A549 (cell line): ENCODE measurements at places on chromosomes 12 and 14.

DNA sequence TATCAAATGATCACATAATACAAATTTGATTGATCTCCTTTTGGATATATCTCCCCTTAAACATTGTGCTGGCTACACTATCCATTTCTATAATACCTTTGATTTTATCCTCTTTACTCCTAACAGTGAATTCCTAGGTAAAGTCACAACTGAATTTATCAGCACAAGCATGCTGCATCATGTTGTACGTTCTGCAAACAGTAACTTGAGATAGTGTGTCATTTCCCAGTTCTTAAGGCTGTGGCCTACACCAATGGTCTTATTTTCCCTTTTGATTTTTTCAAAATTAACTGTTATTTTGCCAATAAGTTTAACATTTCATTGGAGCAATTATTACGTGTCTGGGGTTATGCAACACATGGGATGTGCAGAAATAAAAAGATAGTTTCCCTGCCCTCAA is 24.8 kb downstream of the PRKCH start:
- no peak for DNase-seq

DNA sequence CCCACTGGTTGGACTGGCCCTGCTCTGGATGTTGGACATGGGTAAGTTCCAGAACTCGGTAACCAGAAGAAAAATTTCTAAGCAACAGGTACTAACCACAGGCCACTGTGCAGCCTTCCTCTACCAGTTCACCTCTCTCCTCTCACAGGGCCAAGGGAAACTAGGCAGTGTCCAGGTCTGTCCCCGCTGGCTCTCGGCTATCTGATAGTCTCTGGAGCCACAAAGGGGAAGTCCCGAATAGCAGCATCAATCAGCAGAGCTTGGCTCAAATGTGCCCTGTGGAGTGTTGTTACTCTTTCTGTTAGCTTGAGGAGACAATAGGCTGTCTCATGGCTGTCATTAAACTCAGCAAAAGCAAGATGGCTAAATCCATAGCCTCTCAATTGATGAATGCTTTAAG is 73.2 kb downstream of the TSPAN11 start:
- DNase-seq = no peak

DNA sequence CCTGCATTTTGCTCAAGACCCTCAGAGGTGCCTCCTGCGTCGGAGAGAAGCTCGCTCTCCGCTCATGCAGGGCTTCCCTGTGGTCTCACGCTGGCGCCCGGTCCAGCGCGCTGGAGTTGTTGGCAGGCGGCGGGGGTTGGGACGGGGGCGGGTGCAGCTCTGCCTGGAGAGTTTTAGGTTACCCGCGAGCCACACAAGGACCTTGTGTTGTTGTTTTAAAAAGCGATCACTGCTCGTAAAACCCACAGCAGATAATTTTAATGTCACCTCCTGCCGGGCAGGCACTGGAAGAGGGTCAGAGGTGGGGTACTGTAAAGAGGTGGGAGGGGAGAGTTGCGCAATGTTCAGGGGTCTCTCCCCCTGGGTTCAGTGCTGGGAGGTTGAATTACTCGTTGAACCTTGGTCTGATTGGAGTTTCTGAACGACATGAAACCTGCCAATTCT is 850 bp downstream of the SMOC1 start:
- DNase-seq = no peak

- no peak for DNase-seq
Measured at GRCh38 chr14:90556666-90557450, 160.0 kb downstream of the CALM1 start.

GRCh38 chr14:61145034-61145902 is 135.9 kb downstream of the TMEM30B start:
- no peak for DNase-seq

DNA sequence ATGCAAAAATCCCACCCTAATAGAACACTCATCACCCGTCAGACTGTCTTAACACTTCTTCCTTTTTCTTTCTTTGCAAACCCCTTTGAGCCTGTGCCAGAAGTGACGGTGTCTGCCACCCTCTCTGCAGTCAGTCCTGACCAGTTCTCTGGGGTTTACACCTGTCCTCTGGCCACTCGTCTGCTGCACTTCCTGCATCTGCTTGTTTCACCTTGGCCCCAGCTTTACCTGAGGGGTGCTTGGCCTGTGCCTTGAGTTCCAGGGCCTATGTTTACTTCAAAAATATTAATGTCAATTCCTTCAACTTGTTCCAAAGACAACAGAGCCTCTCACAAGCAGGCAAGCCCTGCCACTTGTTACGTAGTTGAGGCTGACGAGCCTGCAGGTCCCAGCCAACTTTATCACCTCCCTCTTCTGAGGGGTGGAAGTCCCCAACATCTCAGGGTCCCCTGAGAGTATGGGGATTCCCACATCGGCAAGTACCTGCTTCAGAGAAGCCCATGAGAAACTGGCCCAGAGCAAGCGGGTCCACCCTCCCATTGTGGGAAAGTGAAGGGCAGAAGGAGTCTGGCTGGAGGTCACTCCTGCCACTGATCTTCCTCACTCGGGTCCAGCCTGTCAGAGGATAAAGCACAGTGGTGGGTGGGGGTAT is 205.4 kb downstream of the DAD1 start:
- no peak for DNase-seq

GRCh38 chr12:80412343-80412953 is 31.6 kb upstream of the PTPRQ start:
- peak; percentile 19 for DNase-seq

- DNase-seq = peak; percentile 57
Measured at GRCh38 chr12:130031571-130032189, 127.9 kb upstream of the TMEM132D start.

- no peak for DNase-seq
Measured at GRCh38 chr14:93333631-93334103, 831 bp upstream of the BTBD7 start.

- no peak for DNase-seq
Measured at GRCh38 chr12:42819846-42820245, 230.3 kb upstream of the PRICKLE1 start.

DNA sequence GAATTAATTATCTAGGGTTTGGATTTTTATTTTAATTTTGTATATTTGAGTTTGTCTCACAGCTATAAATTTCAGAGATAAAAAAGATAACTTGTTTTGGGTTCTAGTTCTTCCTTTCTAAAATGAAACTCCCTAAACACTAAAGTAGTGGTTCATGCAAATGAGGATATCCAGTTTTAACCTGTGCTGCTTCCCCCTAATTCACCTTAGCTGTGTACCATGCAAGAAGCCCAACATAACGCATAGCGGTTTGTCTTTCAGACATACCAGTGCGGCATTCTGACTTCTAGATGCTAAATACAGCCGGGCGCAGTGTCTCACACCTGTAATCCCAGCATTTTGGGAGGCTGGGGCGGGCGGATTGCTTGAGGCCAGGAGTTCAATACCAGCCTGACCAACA is 288.6 kb upstream of the NPAS3 start:
- no peak for DNase-seq

DNA sequence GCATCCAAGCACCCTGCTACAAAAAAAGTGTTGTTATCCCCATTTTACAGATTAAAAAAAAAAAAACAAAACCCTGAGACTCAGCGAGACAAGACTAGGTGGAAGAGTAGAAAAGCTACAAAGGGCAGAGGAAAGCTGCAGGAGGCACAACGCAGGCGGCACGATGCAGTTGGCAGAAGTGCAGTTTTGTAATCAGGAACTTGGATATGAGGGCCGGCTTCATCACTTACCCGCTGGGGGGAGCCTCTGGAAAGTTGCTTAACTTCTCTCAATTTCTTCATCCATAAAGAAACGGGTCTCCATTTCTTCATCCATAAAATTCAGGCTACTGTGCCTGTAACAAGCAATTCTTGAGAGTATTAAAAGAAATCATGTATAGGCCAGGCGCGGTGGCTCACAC is 33.1 kb upstream of the CCDC60 start:
- DNase-seq = no peak

GRCh38 chr12:5000204-5000603 is 43.5 kb upstream of the KCNA5 start:
- DNase-seq = peak; percentile 19

GRCh38 chr12:25744313-25744712 is 191.2 kb upstream of the LMNTD1 start:
- DNase-seq = no peak

DNA sequence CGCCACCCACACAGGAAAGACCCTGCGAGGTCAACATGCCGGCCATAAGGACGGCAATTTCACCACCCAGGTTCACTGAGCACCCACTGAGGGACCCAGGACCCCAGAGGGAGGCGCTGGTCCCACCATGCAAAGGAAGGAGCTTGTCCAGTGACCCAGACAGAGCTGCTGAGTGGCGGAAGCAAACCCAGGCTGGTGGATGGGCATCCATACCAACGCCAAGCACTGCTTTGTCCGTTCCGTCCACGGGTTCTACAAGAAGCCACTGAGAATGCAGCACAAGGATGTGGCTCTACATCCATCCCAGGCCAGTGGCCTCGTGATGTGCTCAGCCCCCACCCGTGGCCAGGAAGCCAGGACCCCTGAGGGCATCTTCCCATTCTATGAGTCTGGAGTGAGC is 23.8 kb upstream of the GOLGA3 start:
- no peak for DNase-seq

- DNase-seq = no peak
Measured at GRCh38 chr14:35752380-35752779, 56.7 kb downstream of the RALGAPA1 start.

DNA sequence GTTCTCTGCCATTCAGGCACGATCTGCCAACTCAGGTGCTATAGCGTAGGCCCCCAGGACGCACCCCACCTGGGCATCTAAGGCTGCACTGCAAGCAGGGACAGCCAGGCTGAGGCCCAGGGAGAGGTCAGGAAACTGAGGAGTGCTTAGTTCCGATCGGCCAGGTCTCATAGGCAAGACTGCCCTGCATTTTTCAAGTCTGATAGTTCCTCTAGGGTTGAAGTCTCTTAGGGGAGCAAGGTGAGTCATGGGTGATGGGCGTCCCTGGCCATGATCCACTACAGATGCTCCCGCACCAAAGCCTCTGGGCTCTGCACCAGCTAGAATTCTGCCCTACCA is 13.2 kb downstream of the NOPCHAP1 start:
- no peak for DNase-seq

DNA sequence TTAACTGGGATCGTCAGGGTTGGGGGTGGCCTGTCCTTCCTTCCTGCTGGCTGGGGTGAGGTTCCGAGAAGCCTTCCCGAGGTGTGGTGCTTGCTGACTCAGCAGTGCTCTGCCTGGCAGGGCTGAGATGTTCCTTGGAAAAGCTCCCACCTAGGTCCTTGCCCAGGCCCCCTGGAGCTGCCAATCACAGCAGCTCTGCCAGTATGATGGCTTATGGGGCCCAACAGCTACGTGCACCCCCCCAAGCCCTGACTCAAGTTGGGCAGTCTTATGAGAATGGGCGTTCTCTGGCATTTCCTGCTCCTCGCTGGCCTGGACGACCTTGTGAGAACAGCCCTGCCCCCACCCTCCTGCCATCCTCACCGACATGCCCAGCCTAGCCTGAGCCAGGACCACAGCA is 292.2 kb upstream of the CRY1 start:
- peak; percentile 74 for DNase-seq

- no peak for DNase-seq
Measured at GRCh38 chr14:93011650-93012325, 88.8 kb downstream of the CHGA start.

DNA sequence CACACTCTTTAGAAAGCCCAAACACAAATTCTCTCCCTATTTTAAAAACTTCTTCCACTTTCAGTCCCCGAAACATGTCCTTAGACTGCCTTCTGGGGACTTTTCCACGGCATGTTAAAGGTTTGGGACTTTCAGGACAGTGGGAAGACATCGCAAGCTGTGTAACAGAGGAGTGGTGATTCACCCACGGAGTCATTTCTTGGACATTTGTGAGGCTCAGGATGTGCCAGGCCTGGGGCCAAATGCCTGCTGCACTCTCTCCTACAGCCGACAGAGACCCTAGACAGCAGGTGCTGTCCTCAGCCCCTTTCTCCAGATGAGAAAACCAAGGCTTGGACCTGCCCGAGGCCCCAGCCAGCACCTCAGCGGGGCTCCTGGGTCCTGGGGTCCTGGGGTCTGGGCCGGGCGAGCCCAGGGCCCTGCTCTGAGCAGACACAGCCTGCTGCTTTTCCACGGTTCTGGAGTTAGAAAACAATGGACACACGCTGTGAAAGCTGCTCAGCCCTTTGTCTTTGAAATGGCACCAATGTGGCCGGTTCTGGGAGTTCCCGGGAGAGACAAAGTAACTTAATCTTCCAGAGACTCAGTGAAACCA is 370.2 kb upstream of the SFSWAP start:
- no peak for DNase-seq

DNA sequence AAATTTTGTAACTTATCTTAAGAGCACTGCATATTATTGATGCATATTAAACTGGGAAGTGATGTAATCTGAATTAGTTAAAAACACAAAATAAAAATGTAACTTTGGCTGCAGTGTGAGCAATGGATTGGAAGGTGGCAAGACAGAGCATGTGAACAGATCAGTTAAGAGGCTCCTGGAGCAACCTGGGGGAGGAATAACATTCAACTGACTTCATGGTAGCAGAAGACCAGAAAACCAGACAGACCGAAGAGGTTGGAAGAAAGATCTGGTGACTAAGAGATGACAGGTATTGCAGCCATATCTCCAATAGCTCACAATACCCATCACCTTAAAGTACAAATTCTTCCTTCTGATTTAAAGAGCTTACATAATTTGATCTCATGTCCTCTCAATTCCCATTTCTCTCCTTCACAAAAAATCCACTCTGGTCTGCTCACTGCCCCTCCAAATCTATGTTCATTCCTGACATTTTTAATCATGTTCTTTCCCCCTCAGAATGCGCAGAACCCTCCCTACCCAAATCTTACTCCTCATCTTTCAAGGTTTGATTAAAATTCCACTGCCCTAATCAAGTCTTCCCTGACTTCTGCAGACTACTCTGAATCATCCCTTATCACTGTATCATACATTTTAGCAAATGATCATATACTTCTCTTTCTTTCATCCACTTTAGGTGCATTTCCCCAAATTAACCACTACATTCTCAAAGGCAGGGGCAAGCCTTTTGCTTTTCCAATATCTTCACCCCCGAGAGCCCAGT is 51.5 kb downstream of the DUSP16 start:
- no peak for DNase-seq

DNA sequence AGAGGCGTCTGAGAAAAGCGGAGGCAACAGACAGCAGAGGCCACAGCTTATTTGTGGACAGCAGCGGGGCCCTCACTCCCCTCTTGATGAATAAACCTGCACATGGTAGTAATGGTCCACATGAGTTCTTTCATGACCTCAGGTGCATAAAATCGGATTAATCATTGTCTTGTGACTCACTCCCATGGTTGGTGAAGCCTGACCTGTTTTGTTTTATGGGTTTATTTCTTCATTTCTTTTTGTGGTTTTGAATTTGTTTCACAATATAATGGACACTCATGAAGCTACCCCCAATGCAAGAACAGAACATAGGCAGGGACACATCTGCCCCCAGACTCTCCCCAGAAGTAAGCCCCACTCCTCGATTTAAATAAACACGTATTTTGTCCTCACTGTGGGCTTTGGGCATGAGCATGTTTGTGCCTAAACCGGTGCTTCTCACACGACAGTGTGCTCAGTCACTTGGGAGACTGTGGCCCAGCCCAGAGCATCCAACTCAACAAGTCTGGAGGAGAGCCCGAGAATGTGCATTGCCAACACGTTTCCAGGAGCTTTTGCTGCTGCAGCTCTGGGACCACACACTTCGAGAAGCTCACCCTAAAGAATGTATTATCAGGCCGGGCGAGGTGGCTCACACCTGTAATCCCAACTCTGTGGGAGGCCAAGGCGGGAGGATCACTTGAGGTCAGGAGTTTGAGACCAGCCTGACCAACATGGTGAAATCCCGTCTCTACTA is 116.1 kb downstream of the SCARB1 start:
- peak; percentile 97 for DNase-seq

GRCh38 chr14:80634106-80634758 is 307.3 kb downstream of the CEP128 start:
- DNase-seq = no peak

- peak; percentile 18 for DNase-seq
Measured at GRCh38 chr14:92473969-92474535, 39.5 kb upstream of the RIN3 start.

GRCh38 chr14:32038876-32039275 is 38.2 kb upstream of the ARHGAP5 start:
- DNase-seq = no peak
